Stimulated activated CD8-positive, alpha-beta memory T cell treated with anti-CD3 and anti-CD28 coated beads, Interleukin-12 subunit alpha, Interleukin-12 subunit beta, amount 100 ng/mL, for 4 hours (primary cell): ENCODE measurements at places on chromosomes 11 and 22.

DNA sequence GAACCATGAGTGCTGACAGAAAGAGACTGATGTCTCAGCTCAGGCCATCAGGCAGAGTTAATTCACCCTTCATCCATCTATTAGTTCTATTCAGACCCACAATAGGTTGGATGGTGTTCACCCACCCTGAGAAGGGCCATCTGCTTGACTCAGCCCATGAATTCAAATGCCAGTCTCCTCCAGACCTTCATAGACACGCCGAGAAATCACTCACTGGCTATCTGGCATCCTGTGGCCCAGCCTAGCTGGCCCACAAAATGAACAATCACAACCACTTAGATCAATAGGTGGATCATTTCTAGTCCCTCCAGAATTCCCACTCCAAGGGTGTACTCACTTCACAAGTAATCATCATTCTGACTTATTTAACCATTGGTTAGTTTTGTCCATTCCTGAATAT lies 58.2 kb downstream of the MYEOV start:
- DNase-seq, result no peak

DNA sequence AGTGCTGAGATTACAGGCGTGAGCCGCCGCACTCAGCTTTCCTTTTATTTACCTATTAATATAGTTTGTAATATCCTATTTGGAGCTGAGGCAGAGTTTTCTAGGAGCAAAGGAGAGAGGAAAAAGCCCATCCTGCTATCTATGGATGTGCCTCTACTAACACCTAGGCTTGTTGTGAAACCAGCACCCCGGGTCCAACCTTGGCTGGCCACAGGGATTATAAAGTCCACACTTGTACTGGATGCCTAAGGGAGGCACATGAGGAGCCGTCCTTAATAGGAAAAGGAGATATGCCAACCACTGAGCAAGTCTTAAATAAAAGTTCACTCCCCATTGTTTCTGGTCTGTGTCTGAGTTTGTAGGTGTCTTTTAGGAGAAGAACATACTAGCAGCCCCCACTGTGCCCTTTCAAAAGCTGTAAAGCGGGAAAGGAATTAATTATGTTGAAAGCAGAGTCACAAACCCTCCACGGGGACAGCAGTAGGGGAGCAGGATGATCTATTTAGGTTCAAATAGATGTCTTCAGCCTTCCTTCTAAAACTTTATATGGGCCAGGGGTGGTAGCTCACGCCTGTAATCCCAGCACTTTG lies 29.3 kb downstream of the RRP7A start:
- DNase-seq, result no peak

DNA sequence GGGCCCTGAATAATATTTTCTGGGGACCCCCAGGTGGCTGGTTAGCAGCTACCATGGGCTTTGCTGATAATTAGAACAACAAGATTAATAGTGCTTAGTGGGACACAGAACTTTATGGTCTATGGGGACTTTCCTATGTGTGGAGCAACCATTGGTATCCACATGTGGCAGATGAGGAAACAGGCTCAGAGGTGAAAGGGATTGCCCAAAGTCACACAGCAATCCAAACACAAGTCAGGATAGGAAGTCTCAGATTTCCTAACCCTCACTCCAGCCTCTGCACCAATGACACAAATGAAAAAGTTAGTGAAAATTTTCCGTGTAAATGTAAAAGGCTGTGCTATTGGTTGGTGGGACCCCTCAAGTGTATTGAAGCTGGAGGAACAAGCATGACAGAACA lies 15.3 kb upstream of the SLCO2B1 start:
- no peak for DNase-seq

GRCh38 chr22:49601614-49602321 lies 225.9 kb downstream of the BRD1 start:
- no peak for DNase-seq

GRCh38 chr11:69919659-69920344 lies 100.6 kb upstream of the FGF3 start:
- DNase-seq, result no peak

DNA sequence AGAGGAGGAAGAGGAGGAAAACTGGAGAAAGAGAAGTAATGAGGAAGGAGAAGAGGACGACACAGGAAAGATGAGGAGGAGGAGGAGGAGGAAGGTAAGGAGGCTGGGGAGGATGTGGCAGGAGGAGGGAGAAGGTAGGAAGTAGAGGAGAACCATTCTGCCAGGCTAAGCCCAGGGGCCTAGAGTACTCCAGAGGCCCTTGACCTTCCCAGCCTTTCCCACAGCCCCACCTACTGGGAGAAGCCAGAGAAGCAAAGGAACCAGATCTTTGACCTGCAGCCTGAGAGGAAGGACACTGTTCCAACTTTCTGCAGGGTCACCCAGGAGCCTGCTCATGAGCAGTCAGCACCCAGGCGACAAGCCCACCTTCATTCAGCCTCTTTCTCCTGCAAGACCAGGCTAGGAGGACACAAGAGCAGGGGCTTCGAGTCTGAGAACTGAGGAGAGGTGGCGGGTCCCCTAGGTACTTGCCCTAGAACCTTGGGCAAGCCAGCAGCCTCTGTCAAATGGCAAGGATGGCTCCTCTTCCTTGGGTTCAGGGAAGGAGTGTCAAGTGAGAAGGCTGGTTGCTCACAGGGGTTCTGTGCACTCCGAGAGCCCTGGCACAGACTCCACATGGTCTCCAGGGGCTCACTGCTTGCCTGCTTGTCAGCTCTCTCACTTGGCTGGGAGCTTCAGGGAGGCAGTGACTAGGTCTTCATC lies 27.9 kb upstream of the OAF start:
- DNase-seq, result no peak

- DNase-seq, result no peak
Observed at GRCh38 chr11:8321876-8322275, 58.2 kb upstream of the LMO1 start.

DNA sequence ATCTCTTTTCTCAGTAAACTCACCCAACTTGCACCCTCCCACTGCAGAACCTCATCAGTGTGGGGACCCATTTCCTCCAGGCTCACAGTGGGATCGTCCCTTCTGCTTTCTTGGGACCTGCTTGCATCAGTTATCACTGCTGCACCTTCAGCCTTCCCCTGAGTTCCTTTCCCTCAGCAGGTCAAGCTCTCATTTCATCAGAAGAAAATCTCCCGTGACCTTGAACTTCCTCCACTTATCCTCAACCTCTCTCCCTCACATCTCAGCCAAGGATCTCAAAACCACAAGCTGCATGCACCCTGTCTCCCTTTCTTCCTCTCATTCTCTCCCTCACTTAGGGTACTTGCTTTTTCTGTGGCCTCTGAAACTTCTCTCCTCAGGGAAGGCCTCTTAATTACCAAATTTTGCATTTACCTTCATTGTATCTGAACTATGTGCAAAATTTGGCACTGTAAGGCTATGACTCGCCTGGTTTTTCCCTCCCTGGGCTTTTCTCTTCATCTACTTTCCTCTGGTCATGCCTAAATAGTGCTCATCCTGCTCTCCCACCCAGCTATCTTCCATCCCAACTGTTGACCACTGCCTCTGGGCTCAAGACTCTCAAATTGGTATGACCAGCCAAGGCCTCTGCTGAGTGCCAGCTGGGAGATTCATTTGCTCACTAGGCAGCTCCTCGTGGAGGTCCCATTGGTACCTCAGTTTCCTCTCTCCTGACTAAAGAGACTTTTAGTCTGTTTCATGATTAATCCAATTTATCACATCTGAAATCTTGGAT lies 2.7 kb upstream of the RCE1 start:
- no peak for DNase-seq

- no peak for DNase-seq
Observed at GRCh38 chr22:41969110-41969646, at the start of gene SEPTIN3. Gene SEPTIN3 (plus strand): TSS chr22:41969443. CDS start chr22:41971493, 2,050 bp downstream.
